ENCODE measurements at places on chromosomes 5 and 9.

DNA sequence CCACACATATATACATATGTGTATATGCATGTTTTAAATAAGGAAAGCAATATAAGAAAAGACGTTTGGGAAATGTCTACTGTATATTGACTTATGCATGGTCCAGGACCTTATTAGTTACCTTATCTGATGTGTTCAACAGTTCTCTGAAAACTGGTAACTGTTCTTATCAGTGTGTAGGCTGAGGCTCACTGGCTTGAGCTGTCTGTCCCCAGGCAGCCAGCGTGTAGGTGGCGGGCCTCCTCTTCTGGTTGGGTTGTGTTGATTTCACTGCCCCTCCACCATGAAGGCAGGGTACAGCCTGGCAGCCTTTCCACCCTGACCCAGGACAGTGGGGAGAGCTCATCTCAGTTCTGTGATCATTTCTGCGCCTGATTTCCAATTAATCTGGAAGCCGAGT lies 38.7 kb upstream of the SEMA4D start:
- no peak for DNase-seq

DNA sequence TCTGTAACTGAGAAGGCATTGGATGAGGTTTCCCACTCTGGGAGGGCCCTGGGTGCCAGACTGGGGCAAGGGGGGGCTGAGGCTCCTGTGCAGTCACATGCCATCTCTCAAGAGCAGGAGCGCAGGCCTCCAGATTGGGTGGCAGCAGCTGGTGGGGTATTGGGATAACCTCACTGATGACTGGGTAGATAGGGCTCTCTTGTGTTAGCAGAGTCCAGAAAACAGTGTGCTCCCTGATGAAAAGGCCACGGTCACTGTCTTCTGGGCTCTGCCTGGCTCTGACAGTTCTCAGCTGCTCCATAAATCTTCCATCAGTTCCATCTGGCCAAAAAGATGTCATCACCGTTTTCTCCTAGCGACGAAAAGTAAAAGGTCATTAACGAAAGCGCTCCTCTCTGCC lies 21.8 kb upstream of the NKX2-5 start:
- no peak for DNase-seq

- peak; percentile 59 for DNase-seq
Observed at GRCh38 chr9:133534346-133535291, at the start of gene ADAMTSL2. Gene ADAMTSL2 (plus strand): TSS chr9:133534704. CDS start chr9:133536713, 2,009 bp downstream.

DNA sequence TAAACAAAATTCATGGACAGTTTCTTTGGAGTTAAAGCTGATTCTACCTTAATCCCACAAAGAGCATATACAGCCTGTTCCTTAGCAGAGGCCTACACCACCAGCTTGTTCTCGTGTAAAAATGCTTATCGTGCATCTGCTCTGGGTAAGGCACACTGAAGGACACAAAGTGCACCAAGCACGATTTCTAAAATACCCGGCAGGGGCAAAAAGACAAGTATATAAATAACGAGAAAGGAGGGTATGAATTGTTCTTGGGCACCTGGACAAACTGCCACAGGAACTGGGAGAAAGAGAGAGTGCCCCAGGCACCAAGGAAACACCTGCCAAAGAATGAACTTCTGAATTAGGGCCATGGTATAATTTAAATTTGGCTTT lies 25.3 kb downstream of the NSUN2 start:
- DNase-seq = no peak

GRCh38 chr9:101225271-101225670 lies 159.5 kb downstream of the BAAT start:
- DNase-seq = no peak

- no peak for DNase-seq
Observed at GRCh38 chr9:134419000-134419683, 92.9 kb downstream of the RXRA start.

DNA sequence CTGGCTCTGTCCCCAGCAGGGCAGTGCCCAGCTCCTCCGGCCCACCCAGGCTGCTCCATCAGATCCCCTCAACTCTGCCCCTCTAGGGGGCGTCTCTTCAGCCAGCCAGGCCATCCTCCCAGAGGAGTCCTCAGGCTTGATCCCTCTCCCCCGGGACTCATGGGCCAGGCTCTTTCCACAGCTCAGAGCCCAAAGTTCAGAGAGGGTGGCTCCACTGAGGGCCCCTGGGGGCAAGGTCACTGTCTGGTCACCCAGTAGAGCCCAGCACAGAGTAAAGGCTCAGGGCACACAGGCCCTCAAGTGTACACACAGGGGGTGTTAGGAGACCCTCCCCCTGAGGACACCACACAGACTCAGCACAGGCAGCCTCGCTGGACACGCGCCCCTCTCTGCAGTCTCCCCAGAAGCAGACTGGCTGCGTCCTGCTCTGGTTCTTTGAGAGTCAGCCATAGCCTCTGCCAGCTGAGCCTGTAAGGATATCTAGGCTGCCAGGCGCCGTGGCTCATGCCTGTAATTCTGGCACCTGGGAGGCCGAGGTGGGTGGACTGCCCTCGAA lies 64.8 kb downstream of the PAX5 start:
- DNase-seq = no peak

DNA sequence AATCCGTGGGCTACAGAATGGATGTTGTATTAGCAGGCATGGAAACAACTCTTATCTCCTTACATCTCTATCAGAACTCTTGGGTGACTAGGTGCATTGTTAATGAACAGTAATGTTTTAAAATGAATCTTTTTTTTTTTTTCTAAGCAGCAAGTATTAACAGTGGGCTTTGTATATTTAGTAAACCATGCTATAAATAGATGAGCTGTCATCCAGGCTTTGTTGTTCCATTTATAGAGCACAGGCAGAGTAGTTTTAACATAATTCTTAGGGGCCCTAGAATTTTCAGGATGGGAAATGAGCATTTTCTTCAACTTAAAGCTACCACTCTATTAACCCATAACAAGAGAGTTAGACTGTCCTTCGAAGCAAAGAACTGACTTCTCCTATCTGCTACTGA lies 233.7 kb upstream of the ADAMTSL1 start:
- no peak for DNase-seq

DNA sequence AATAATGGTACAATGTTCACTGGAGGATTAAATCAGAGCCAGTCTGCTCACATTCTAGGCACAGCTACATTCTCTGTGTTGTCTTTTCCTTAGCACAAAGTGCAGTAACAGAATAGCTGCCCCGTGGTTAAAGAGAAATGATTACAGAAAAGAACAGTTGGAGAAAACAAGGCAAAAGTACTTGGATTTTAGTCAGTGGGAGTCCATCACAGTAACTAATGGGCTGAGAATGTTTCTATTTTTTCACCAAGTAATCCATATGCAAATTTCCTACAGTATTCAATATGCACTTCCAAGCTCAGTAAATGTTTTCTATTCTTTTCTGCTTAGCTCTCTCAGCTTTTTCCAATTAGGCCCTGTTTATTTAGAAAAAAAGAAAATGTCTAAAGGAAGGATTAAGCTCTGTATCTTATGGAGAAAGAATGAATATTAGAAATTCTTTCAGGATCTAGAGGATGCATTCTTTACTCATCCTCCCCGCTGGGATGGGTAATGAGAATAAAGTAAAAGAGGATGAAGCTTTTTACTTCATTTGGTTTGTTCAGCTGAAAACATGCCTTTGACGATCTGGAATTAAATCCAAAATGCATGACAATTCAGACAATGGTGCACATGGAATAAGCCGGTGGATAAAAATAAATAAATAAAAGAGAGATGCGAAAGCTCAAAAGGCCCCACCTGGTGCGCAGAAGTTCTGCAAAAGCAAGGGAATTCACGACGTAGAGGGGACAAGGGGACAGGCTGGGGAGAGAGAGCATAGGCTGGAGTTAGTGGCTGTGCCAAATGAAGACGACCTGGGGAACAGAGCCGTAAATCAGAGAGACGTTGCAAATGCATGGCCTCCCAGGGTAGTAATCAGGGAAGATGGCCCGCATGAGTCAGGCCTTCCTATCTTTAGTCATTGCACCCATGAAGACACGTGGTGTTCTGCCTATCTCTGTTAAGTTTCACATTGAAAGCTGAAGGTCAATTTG lies 345.2 kb downstream of the GLIS3 start:
- no peak for DNase-seq

GRCh38 chr5:139049780-139050179 lies 148.4 kb downstream of the SIL1 start:
- no peak for DNase-seq

DNA sequence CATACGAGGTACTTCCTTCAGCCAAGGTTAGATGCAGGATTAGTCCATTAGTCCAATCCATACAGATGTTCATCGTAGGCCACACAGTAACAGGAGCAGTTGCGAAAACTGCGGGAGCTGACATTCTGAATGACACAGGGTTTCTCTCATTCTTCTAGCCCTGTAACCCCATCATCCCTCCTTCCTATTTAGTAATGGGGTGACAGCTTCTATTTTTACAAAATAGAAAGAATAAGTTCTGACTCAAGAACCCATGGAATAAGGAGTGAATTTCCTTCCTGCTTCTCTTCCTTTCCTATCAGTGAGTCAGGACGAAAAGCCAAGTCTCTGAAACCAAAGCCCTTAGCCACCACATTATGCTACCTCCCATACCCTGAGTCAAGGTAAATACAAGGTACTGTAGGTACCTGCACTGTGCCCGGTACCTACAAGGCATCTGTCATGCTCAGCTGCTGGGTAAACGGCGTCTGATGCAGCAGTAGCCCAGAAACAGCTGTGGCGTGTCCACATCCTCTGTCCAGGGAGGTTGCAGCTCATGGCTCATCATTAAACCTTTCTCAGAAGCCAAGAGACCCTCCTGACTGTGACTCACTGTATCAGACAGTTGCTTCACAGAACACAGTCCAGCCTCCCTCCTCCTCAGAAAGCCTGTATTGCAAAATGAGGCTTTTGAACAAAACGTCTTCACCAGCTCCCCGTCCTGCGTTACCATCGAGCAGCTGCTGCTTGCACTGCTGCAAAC lies 84.2 kb downstream of the ESM1 start:
- DNase-seq = no peak

GRCh38 chr5:110072651-110073050 lies 382.9 kb downstream of the MAN2A1 start:
- no peak for DNase-seq

DNA sequence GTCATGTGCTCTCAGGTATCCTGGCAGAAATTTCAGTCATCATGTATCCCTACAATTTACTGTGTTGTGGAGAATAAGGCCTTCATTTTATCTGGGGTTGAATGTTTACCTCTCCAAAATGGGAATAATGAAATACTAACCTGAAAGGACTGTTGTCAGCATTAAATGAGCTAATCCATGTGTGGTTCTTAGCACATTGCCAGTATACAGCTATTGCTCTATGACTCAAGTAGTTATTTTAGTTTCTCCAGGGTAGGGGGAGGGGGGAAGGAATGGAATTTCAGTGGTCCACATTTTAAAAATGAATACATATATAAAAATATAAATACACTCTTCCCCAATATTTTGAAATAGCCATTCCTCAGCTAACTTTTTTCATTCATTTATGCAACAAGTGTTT lies 3.5 kb downstream of the PAM start:
- no peak for DNase-seq

DNA sequence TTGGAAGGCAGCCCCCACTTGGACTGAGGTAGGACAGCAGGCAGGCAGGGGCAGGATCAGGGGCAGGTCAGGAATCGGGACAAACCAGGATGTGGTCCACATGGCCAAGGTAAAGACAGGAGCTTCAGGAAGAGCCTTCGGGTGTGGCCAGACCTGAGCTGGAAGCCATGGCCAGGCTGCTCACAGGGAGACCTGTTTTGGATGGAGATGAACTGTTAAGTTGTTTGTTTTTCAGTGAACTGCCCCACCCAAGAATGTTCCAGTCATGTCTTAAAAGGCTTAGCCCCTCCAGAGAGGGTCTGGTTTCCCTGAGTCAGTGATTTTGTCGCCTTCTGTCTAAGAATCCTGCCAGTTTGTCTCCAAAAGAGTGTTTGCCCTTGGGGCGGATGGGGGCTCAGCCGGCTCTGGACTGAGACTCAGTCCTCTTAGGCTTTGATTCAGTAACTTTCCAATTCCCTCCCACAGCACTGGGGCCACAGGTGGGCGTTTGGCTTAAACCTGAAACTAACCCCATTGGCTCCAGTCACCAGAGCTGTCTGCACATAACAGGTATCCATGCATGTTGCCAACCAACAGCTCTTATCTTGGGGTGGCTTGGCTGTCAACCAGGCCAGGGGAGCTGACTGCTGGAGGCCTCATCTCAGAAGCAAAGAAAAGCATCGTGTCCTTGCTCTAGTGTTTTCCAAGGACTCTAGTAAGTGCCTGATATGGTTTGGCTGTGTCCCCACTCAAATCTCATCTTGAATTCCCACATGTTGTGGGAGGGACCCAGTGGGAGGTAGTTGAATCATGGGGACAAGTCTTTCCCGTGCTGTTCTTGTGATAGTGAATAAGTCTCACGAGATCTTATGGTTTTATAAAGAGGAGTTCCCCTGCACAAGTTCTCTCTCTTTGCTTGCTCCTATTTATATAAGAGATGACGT lies 11.3 kb upstream of the ANKH start:
- no peak for DNase-seq

GRCh38 chr5:94872526-94872925 lies 254.1 kb downstream of the SLF1 start:
- no peak for DNase-seq

DNA sequence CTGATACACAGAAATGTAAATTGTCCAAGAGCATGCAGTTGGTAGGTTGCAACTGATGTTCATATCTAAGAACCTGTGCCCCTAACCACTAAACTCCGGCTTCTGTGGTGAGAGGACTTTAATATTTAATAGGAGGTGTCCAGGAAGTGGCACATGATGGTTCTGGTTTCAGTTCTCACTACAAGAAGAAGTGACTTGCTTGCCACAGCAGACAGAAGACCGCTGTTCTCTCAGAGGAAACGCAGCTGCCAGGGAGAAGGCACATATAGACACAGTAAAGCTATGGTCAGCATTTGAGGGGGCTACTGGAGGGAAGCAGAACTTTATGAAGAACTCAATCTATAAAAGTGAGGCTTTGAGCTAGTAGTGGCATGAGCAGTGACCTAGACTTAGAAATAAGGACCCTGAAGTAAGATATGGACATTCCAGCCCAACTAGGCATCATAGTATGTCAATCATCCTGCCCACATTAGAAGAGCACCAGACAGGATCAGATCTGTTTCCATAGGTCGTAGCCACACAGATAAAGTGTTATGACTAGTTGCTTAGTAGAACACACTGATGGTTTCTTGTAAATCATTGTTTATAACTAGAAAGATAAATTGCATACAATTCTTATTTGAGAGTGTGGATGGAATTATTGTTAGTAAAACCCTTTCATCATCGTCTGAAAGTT lies 36.4 kb upstream of the DAB2 start:
- no peak for DNase-seq

DNA sequence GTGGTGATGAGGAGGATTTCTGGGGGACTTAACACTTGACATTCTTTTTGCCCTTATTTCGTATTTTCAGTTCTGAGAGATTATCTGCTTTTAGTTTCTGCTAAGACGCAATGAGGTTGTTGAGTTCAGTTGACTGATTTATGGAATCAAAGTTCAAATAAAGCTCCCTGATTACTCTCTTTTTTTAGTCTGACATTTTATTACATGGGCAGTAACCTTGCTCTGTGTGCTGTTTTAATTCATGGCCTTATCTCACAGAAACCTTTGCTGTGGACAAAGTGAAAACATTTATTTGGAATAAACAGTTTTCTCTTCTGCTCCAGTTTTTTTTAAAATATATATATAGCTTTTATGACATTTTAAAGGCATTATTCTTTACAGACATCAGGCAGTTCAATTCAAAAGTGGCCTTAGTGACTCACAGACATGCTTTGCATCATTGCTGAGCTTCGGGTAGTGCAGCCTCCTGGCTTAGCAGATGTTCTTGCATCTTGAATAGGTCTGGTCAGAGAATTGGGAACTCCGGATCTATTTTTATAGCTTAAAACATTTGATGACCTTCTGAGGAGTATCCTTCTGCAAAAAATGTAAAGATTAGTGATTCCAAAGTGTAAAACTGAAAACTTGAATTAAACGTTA lies 162.9 kb downstream of the FAM170A start:
- no peak for DNase-seq

All from stimulated activated CD4-positive, alpha-beta T cell treated with anti-CD3 and anti-CD28 coated beads, TNF-alpha, amount 100 ng/mL, for 4 hours (primary cell).